ENCODE measurements at places on chromosomes 1 and 21.
A peak's percentile ranks its signal among the peaks of the same experiment; 100 is the strongest.

DNA sequence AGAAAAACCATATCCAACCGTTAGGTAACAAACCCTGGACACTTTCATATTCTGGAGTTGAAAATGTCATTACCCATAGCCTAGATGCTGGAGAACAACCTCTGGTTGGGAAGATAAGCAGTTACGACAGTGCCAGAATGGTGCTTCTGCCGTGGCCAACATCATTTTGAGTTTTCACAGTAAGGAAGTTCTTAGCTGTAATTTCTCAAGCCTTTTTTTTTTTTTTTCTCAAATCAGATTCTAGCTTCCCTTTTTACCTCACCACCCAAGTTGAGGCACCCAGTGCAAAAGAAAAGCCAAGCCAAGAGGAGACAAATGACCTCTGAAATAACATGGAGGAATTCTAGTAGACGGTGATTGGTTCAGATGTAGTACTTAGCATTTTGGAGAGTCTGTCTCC is 21.8 kb downstream of the PPT1 start:
- DNase-seq: no peak

GRCh38 chr1:119225265-119225664 is 84.8 kb upstream of the WARS2 start:
- no peak for DNase-seq

DNA sequence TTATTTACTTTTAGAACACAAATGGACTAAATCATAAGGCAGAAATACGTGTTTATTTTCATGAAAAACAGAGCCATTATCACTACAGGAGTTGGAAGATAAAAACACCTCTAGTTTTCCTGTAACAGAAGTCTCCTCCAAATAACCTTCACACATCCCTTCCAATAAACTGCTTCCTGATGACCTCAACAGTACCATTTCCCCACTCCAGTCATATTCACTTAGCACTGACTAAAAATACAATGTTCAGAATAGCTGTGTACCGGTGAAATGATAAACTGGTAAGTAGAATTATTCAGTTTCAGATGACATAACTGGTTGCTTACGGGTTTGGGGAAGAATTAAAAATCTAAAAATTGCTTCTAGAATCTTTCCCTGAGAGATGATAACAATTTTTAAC is 137.9 kb downstream of the DENND1B start:
- DNase-seq: no peak

GRCh38 chr1:69929308-69930057 is 275.9 kb downstream of the LRRC40 start:
- DNase-seq: no peak

DNA sequence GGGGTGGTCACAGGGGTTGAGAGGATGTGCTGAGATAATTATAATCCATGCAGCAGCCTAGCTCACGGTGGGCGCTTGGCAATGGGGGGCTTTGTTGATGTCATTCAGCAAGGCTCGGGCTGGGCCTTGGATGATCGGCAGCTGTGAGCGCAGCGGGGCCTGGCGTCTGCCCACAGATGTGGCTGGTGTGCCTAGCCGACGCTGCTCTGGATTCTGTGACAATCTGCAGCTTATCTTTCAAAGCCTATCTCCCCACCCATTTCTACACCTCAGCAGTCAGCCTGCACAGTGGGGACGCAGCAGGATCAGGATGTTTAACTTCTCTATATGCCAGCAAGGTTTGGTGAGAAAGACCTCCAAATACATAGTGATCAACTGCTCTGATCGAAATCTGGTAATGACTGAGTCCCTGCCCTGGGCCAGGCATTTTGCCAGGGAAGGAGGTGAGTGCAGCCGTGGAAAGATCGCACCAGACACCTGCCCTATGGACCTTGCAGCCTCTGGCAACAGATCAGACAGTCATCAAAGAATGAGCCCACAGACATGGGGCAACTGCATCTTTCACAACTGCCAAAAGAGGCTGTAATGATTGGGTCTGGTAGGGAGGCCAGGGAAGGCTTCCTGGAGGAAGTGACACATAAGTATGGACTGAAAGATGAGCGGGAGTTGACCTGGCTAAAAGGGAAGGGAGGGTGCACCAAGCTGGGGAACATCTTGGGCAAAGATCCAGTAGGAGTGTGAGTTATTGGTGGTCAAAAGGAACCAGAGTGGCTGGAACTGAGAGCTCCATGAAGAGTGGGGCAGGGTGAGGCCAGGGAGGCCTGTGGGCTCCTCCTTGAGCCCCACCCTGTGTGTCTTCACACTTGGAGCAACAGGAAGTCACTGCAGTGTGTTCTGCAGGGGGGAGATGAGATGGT is 35.3 kb downstream of the EPHB2 start:
- no peak for DNase-seq

DNA sequence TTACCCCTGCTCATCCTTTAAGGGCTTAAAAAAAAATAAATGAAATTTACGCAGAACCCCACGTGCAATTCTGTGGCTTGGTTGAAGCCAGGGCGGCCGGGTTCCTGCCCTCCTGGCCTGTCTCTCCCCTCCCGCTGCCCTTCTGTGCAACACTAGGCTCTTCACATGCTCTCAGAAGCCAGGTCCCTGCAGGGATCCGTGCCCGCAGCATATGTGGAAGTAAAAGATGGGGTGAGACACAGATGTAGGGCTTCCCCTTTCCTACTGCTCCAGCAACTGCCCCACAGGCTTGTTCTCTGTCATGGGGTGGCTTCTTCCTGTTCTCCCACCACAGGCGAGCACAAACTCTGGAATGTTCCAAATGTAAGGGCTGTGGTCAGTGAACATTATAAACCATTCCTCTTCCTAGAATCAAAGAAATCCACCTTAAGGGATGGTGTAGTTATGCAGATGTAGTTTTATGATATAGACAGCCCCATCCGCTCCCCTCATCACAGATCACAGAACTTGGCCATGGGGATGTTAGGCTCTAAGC is 535.4 kb downstream of the KIF26B start:
- DNase-seq: no peak

DNA sequence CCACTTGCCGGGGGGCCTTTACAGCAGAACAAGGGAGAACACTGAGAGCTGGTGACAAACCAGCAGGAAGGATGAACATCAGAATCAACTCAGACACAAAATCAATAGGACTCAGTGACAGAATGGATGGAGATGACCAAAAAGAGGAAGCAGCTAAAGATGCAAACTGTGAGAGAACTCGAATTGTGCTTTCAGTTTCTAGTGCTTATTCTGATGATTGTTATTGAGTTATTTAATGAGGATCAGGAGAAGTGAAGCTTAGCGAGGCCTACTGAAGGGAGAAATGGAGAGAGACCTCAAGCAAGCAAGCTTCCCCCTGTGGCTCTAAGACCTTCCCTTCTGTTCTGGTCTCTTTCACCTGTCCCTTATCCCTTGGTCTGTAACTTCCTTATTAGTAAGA is 30.3 kb upstream of the TMEM125 start:
- DNase-seq: no peak

GRCh38 chr1:189859385-189859977 is 618.2 kb downstream of the BRINP3 start:
- peak; percentile 11 for DNase-seq

- DNase-seq: no peak
Measured at GRCh38 chr1:37038227-37039093, 4.1 kb upstream of the GRIK3 start.

DNA sequence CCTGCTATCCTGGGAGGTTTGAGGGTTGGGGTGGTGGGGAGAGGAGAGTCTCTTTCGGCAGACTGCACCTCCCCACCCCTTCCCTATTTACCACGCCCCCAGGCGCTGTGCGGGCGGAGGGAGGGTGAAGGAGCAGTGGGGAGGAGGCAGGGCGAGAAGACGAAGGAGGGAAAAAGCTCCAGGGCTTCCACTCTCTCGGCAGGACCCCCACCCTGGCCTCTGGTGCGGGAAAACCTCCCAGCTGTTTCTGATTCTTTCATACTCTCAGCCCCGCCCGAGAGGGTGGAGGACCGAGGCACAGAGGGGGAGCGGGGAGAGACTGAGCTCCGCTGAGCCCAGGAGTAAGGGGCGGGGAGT is 866 bp upstream of the WNT2B start:
- DNase-seq: no peak

DNA sequence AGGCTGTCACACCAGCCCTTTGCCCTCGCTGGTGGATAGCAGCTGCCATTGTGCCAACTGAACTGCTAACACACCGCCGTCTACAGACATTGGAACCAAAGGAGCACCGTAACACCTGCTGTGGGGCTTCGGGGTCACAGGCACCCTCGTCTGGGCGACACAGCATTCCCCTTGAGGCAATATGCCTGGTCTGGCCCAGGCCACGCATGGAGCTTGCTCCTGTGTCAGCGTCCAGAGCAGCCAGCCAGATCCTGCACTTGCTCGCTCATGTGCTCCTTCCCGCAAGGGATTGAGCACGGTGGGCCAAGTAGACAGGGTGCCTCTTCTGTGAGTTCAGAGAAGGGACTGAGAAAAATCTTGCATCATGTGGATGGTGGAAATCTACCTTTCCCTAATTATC is 314.6 kb upstream of the PLD5 start:
- no peak for DNase-seq

- DNase-seq: no peak
Measured at GRCh38 chr1:3109355-3109754, 40.4 kb downstream of the PRDM16 start.

GRCh38 chr1:203453016-203453415 is 22.6 kb upstream of the PRELP start:
- DNase-seq: no peak

GRCh38 chr1:103859721-103860120 is 110.0 kb downstream of the AMY1C start:
- no peak for DNase-seq

- no peak for DNase-seq
Measured at GRCh38 chr1:58409336-58409735, 137.2 kb downstream of the OMA1 start.

DNA sequence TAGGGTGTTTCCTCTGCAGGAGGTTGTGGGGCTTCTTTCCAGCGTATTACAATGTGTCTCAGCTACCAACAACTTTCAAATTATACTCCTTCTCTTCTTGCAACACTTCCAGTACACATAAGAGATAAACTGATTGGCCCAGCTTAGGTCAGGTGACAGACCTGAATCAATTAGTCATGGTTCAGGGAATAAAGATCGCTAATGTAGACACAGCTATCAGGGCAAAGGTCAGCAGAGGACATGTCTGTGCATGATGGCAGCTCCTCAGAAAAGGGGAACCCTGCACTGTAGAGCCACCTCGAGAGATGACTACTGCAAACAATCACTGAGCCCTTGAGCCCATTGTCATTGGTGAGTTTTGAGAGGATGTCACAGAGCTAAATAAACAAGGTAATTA is 36.8 kb upstream of the PKN2 start:
- DNase-seq: no peak

- DNase-seq: no peak
Measured at GRCh38 chr21:40840401-40841125, 6.4 kb downstream of the DSCAM start.

- DNase-seq: no peak
Measured at GRCh38 chr1:94132111-94132510, 11.2 kb upstream of the ABCA4 start.

DNA sequence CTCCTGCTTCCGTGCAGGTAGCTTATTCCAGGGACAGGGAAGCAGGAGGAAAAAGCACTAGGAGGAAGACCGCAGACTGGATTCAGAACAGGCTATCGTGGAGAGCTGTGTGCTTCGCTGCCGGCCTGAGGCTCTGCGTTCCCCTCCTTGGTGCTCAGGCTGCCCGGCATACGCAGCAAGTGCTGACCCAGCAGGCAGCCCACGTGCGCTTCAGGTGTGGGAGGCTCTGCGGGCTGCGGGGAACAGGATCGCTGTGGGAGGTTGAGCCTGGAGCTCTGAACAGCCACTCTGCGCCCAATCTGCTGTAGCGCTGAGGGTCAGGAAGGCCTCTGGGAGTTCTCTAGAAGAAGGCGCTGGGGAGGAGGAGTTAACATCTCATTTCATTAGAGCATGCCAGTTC is 27.9 kb downstream of the DOP1B start:
- DNase-seq: no peak

DNA sequence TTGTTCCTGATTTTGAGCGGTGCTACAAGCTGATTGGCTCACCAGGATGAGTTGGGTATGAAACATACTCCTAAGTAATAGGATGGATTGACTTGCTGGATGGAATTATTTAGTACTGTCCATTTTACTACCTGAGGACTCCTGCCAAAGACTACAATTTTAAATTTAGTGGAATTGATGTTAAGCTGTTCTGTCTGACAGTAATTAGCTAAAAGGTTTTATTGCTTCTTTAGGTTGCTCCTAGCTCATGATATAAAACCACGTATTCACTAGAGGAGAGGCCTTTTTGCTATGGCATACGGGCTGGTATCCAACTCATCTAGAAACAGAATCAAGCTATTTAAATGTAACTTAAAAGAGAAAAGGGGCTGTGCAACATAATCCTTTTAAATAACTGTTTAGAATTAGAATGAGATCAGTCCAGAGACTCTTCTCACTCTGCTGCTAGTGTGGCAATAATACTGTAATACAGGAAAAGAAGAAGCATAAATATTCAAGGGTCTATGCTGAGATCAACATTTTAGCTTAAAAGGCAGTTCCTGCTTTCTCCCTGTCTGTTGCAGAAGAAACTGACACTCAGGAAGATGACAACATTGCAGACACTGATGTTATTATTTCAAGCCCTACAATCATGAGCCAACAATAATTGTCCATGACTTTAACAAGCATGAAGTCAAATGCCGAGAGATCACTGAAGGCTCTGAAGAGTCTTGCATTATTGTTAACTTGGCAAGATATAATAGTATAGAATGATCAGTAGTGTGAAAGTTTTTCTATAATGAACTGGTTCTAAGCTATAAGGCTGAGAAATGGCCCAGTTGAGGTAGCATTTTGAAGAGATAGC is 258.7 kb upstream of the ADGRL4 start:
- DNase-seq: no peak

- DNase-seq: no peak
Measured at GRCh38 chr1:85838238-85838637, 130.0 kb upstream of the ZNHIT6 start.

DNA sequence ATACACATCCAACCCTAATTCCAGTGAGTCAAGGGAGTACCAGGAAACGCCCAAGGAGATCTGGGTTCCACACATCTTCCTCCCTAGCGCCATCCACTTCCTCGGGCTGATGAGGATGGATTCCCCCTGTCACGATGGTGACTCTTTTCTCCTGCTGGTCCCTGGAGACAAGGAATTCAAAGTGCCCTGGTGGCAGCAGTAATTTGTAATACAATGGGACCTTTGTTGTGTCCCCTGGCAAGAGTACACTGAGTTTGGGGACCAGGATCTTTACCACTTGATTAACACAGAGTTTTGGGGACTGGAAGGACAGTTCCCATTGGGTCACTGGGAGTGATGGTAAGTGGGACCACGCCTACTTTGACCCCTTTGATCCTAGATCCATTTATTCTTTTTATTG is 9.4 kb upstream of the JAK1 start:
- DNase-seq: no peak

Measured in activated T-cell treated with anti-CD3 and anti-CD28 coated beads for 48 hours (primary cell).